MCF 10A (cell line): ENCODE measurements at places on chromosomes 1 and 21.

DNA sequence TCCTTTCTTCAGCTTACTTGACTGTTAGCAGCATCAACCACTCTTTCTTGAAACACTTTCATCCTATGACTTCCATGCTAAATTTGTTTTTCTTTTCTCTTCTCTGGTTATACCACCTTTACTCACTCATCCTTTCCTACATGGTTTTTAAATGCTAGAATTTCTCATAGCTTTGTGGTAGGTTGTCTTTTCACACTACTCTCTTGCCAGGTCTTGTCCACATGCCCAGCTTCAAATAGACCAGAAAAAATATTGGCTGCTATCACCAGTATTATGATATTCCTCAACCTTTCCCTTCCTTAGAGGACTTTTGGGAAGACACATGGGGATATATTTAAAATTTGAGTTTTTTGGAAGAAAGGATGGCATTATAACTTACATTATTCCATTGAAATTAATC, 48.8 kb downstream of the PPP1R12B start:
- H3K36me3 ChIP-seq: no peaks in the 10 kb centered on the region
- no peak overlapping the region for H3K4me3 ChIP-seq
- H3K4me1 ChIP-seq: peaks cover 11% of the 10 kb centered on the region

DNA sequence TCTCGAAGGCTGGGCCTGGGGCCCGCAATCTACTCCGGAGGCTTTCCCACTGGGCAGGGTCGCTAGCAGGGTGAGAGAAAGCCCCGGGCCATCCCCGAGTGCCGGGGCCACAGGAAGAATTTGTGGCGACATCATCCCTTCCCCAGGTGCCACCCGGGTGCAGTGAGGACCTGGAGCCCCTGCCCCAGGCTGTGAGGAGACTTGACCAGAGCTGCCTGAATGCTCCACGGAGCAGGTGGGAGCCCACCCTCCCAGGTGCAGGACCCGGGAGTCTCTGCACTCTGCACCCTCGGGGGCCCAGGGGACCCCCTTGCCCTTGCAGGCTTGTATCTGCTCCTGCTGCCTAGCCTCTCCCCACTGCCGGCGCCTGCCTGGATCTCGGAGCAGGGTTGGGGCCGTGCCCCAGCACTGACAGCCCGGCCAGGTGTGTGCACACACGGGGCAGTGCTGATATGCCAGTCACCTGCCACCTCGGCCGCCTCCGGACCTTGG, 67.5 kb upstream of the RGS7 start:
- no peak for DNase-seq
- no peaks in the 10 kb centered on the region for H3K36me3 ChIP-seq
- no peak overlapping the region for H3K27ac ChIP-seq

DNA sequence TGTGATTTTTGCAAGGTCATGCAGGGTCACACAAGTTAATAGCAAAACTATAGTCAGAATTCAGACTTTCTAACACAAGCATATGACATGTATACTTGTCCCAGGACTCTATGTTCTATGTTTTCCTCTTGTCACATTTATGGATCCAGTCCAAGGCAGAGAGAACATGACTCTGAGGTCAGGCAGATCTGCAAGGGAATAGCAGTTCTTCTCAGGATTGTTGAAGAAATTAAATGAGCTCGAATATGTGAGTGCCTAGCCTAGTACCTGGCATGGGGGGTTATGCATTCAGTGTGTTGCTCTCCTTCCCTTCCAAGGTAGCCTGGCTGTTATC, 9.5 kb upstream of the RPTN start:
- no peaks in the 10 kb centered on the region for H3K27me3 ChIP-seq
- peaks cover 13% of the 10 kb centered on the region for H3K36me3 ChIP-seq
- peak; percentile 55 for DNase-seq

DNA sequence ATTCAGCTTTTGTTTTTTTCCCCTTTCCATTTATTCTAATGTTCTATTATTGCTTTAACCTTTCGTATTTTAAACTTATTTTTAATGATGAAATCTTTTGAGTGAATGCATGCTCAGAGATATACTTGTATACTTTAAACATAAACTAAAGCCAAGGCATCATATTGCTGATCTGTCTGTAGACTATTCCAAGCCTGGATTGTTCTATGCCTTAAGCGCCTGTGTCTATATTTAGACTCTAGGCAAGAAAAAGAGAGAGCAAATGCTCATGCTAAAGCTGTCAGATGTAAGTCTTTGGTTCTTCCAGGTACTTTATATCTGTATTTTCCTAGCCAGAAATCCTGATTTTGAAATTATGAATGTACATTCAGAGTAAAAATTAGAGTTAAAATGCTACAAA, 14.4 kb downstream of the SH3GLB1 start:
- peaks cover under 1% of the 10 kb centered on the region for H3K4me1 ChIP-seq
- peaks cover 53% of the 10 kb centered on the region for H3K36me3 ChIP-seq
- no peak overlapping the region for H3K4me3 ChIP-seq
- H3K27ac ChIP-seq: no peak overlapping the region
- no peak for DNase-seq

DNA sequence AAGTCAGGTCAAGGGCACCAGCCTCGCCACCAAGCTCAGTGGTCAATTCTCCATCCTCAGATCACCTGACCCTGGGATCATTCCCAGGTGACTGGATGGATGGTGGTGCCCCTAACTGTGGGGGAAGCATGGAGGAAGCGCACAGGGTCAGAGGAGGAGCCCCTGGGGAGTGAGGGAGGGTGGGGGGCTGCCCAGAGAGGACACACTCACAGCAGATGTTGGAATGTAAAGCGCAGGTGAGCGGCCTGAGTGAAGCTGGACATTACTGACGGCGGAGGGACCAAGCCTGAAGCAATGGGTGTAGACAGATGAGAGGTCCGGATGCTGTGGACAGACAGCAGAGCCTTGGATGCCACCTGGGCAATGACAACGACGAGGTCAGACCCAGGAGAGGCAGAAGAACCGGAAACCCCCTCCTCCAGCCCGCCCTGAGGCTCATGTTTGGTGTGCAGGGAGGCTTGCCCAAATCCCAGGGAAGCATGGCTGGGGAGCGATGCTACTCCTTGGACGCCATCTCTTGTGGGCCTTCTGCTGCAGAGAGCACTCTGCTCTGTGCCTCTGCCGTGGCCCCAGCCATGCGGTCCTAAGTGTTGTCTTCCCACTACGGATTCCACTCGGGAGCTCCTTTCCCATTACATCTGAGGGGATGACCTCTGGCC, 5.7 kb upstream of the CPLANE2 start:
- H3K4me1 ChIP-seq: peaks cover 3% of the 10 kb centered on the region
- H3K27ac ChIP-seq: no peak overlapping the region
- no peak for DNase-seq
- peaks cover 35% of the 10 kb centered on the region for H3K36me3 ChIP-seq
- no peaks in the 10 kb centered on the region for H3K27me3 ChIP-seq

DNA sequence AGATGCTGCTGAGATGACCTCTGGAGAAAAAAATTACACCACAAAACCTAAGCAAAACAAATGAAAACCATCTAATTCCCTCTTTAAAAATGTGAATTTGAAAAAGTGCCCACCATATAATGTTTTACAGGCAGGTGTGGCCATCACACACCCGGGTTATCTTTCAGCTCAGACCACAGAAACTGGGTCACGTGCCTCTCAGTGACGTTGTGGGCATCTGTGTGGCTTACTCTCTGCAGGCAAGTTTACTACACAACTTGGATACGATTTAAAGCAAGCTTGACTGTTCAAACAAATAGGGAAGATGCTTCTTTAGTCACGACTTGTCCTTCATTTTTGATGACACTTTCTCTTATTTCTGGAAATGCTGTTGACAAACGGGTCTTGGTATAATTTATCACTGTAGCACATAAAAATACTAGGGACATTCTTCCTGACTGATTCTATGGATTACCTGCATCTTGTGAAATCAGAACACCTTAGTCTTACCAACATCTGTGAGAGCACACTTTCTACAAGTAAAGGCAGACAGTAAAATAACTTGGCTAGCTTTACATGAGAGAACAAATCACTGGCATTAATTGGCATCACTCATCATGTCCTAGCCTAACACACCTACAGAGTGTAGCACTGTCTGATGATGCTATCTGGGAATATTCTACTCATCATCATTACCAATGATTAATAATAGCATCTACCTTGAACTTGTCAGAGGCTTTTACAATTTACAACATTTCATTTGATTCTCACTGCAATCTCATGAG, 89.3 kb upstream of the EDEM3 start:
- peaks cover 6% of the 10 kb centered on the region for H3K36me3 ChIP-seq
- H3K27me3 ChIP-seq: peaks cover 56% of the 10 kb centered on the region
- no peak overlapping the region for H3K27ac ChIP-seq
- no peak overlapping the region for H3K4me3 ChIP-seq
- H3K4me1 ChIP-seq: peaks cover 1% of the 10 kb centered on the region
